ENCODE measurements at places on chromosomes 16 and 17. TPM values are rescaled to one million over a fixed set of nuclear protein-coding genes. Genes with fewer than 3 reads are reported as not detected.
A peak's percentile ranks its signal among the peaks of the same experiment; 100 is the strongest.

DNA sequence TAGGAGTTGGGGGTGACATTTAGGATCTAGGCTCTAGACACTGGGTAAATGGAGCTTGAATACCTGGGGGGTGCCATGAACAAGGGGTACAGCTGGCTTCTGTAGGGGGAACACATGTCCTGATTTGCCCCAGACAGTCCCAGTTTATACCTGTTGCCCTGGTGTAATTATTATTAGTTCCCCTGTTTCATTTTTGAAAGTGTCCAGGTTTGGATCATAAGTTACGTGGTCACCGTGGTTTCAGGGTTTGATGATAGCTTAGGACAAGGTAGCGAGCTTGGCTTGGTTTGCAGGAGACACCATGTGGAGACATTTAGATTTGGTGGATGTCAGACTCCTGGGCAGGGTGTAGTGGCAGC, 5.5 kb downstream of the MLLT6 start:
- DNase-seq = no peak

DNA sequence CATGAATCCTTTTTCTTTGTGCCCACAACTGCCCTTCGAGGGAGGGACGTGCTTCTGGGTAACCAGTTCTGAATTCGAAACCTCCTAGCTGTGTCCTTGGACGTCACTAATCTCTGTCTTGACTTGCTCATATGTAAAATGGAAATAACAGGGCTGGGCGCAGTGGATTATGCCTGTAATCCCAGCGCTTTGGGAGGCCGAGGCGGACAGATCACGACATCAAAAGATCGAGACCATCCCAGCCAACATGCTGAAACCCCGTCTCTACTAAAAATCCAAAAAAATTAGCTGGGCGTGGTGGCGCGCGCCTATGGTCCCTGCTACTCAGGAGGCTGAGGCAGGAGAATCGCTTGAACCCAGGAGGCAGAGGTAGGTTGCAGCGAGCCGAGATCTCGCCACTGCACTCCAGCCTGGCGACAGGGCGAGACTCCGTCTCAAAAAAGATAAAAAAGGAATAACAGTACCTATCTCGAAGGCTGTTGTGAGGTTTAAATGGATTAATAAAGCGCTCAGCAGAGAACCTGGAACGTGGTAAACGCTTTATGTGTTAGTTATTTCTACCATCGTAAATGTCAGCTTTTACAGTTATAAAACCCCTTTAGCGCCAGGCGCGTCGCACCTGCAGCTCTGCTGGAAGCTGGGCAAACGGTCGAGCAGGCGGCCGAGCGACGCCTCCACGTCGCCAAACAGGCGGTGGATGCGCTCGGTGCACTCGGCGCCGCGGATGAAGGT, 641 bp downstream of the COG8 start:
- DNase-seq = no peak

DNA sequence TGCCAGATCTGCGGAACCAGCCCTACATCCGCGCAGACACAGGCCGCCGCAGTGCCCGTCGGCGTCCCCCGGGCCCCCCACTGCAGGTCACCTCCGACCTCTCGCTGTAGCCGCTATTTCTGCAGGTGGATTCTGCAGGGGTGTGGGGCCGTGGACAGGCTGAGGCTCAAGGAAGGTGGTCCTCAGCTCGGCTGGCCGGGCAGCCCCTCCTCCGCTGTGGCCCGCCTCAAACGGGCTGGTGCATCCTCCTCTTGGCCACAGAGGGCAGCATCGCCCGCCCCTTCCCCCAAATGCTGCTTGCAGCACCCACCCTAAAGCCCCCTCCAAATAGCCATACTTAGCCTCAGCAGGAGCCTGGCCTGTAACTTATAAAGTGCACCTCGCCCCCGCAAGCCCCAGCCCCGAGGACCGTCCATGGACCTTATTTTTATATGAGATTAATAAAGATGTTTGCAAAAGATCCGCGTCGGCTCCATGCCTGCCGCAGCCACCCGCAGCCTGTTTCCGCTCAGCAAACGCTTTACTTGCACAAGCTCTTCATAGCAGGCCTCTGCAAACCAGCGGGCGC, 14.9 kb downstream of the SPATA32 start:
- no peak for DNase-seq

DNA sequence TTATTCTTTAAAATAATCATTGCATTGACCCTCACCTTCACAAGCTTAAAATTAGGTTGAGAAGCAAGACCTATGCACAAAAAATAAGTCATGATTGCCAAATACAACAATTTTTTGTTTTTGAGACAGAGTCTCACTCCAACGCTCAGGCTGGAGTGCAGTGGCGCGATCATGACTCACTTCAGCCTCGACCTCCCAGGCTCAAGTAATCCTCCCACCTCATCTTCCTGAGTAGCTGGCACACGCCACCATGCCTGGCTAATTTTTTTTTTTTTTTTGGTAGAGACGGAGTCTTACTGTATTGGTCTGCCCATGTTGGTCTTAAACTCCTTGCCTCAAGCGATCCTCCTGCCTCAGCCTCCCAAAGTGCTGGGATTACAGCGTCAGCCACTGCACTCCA, 24.2 kb downstream of the ZNF652 start:
- DNase-seq = no peak

- DNase-seq = no peak
These were observed 2.8 kb downstream of the ST6GALNAC1 start for GRCh38 chr17:76640550-76641380.

DNA sequence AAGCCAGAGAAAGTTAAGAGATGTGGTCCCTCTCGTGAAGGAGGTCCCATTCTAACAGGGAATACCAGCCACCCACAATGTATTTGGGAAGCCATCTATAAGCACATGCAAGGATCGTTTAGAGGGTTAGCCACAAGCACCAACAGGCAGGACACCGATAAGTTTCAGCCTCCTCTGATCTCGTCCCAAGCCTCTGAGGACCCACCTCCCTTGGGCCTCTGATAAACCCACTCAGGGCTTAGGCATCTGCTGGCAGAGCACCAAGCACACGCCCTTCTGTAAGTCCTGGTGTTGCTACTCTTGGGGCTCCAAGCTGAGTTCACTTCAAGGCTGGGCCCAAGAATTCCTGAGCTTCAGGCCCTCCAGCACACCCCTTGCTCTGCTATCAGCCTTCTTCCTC, 5.4 kb upstream of the PNPO start:
- DNase-seq = no peak

- DNase-seq = no peak
These were observed 35.5 kb upstream of the ITGA2B start for GRCh38 chr17:44424828-44425461.

DNA sequence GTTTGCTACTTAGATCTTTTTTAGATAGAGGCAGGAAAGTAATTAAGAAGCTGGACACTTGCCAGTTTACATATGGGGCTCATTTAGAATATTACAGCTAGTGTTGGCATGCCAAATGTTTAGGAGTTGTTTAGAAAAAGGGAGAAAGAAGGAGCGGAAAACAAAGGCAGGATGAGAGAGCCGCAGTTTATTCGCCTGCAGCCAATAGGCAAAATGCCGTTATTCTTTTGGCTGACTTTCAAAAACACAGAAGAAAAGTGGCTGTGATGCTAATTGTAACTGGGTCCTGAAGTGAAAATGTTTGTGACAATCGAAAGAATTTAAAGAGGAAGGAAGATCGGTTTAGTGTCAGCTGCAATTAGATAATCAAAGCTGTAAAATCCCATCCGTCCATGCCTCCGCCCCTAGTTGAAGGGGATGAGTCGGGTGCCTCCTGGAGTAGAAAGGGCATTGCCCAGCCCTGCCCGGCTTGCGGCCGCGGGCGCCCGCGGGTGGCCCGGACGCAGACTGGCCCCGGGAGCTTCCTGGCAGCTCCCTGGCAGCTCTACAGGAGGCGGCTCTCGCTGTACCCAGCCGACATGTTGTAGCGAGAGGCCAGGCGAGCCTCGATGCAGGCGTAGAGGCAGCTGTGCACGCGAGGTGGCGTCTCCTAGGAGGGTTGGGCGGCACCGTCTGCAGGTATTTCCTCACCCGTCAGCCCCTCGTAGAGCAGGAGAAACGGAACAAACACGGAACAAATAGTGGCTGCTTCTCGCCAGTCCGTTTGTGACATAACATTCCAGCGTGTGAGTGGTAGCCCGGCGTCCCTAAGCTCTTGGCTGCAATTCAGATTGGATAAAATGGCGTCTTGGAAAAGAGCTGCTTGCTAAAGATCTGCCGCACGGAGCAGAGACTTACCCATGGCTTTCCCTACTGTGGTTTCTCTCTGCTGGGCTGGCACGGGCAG, 82.2 kb downstream of the TNRC6C start:
- peak; percentile 22 for DNase-seq

- DNase-seq = no peak
These were observed 17.9 kb upstream of the TRPV3 start for GRCh38 chr17:3575511-3575910.

DNA sequence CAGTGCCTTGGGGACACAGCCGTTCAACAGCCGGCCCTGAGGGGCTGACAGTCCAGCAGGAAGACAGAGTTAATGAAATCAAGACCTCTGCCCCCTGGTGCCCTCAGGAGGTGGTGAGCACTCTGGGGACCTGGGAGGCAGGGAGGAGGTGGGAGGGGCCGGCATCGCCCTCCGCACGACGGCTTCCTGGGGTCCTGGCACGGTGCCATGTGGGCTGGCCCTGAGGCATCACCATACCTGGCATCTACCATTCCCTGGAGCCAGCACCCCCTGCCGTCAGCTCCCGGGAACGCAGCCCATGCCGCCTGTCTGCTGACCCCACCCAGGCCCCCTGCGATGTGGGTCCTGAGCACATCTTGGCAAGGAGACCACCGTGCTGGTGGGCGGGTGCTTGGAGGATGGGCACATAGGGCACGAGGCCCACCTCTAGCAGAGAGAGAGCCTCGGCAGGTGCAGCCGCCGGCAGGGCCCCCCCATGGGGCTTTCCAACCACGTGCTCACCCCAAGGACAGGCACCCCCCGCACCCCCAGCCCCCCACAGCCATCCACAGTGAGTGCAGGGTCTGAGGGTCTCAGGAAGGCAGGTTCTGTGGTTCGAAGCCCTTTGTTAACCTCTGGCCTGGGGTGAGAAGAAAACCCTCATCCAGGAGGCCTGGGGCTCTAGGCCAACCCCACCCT, 52.5 kb downstream of the ZFPM1 start:
- DNase-seq = peak; percentile 52

DNA sequence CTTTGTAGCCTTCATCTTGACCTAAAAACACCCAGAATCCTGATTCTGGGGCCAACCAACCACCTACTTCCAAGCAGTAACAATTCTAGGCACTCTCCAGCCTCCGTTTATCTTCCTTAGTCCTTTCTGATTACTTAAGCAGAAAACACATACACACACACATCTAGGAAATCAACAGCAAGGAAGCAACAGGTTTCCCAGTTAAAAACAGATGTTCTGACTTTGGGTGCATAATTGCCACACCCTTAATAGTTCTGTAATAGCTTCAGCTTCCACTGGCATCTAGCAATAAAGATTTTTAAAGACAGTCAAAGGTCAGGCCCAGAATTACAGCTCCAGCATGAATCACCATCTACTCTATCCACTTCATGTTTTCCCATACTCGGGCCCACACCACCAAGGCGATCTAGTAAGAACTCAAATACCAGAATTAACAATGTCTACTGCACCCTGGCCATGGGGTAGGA, 2.6 kb downstream of the ARHGAP17 start:
- no peak for DNase-seq

GRCh38 chr17:6346986-6347385, 87.9 kb downstream of the AIPL1 start:
- no peak for DNase-seq

GRCh38 chr17:17892731-17893130, 55.9 kb upstream of the SREBF1 start:
- DNase-seq = no peak

DNA sequence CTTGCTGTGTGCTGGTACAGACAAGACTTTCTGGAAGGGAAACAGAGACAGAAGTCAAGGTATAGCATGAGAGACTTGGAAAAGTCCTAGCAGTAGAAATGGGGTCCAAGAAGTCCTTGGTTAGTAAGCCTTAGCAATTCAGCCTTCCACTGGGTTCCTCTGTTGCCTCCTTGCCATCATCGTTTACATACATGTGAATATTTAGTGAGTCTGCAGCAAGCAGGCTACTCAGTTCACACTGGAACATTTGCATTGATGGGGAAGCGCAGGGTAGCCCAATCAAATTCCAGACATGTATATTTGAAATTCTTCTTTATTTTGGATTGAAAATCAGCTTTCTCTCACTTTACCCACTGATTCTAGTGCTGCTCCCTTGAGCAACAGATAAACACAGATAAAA, 27.1 kb downstream of the LIMD2 start:
- DNase-seq = no peak

Gene PRSS22
- not detected for total RNA-seq

Gene PARD6A
- 12.5 TPM for total RNA-seq

Gene VPS35
- 94.5 TPM for total RNA-seq

Gene KRTAP17-1
- not detected for total RNA-seq

Gene ADGRG3
- not detected for total RNA-seq

Gene TMEM170A
- total RNA-seq = 45.3 TPM

Gene PDILT
- not detected for total RNA-seq

Gene SLC5A2
- total RNA-seq = not detected

Gene CLEC10A
- total RNA-seq = not detected

Data from activated T-cell treated with anti-CD3 and anti-CD28 coated beads, Interleukin-2, amount 50 U/mL, for 4 hours (primary cell).